ENCODE measurements at places on chromosomes 2 and 18. TPM values are rescaled to one million over a fixed set of nuclear protein-coding genes. Genes with fewer than 3 reads are reported as not detected.

- DNase-seq: no peak
Measured at GRCh38 chr18:79305911-79306310, 89.8 kb upstream of the NFATC1 start.

DNA sequence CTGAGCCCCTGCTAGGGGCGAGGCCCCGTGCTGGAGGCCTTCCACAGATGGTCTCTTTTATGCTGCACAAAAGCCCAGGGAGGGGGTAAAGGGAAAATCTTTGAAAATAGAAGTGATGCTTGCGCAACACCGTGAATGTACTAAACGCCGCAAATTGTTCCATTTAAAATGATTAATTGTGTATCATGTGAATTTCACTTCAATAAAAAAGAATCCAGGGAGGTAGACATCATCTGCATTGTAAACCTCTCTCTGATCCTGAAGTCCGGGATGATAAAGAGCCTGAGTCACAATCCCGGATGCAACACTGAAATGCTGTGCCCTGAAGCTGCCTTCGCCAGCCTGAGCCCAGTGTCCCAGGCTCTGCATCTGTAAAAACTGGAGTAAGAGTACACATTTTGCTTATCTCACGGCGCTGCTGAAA lies 107.7 kb upstream of the PPP1CB start:
- DNase-seq: no peak

GRCh38 chr2:10252661-10253060 lies 50.0 kb upstream of the HPCAL1 start:
- DNase-seq: no peak

DNA sequence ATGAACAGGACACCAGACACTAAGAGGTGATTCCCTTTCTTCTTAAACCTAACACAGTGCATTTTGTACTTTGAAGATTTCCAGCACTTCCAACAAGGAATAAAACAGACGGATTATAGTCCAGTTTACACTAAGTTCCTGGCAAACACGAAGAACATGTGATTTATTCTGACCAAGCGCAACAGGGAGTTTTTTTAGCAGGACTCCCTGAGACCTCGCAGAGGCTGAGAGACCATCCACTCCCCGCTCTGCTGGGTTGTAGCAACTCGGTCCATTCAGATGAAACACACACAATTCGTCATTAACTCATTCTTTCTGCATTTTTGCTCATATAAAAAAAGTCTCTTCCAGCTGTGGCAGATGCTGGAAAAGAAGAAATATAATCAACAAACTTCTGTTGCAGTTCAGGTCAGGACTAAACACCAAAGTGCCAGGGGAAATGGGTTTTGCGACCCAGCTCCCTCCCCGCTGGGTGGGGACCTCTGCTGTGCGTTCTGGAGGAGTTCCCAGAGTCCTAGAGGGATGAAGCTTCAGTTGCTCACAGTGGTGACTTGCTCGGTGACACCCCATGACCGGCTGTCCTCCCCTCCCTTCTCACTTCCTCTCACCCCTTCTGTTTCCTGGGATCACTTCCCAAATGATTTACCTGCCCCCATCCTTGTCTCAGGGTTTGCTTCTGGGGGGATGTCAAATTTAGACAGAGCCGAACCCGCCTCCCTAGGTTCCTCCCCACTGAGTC lies 52.5 kb downstream of the KCNF1 start:
- DNase-seq: no peak

GRCh38 chr2:74314107-74314506 lies 29.1 kb downstream of the SLC4A5 start:
- no peak for DNase-seq

DNA sequence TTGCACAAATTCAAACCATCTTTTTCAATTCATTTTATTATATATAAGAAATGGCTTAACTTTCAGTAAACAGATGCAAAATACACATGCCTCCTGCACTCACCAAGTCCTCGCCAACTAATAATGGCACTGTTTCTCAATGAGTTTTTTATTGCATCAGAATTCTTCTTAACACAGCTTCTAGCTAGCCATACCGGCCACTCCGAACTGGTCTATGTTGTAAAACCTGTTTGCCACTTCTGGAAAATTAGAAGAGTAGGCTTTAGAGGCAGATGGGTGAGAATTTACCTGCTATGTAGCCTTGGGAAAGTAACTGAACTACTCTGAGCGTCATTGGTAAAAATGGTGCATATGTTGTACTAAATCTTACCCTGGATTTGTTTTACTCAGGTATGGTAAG lies 100.6 kb upstream of the LHCGR start:
- DNase-seq: no peak

PSME4 gene
- 45.0 TPM for polyA plus RNA-seq
